ENCODE measurements at places on chromosomes 3 and 15.

GRCh38 chr15:23628612-23629233, 18.9 kb downstream of the MAGEL2 start:
- no peak overlapping the region for H3K4me3 ChIP-seq
- no peaks in the 10 kb centered on the region for H3K4me1 ChIP-seq
- H3K27ac ChIP-seq, result no peak overlapping the region
- H3K27me3 ChIP-seq, result no peaks in the 10 kb centered on the region

GRCh38 chr15:63833021-63833696, 589 bp downstream of the HERC1 start:
- H3K4me3 ChIP-seq, result peak overlapping the region; percentile 93
- peak; percentile 50 for DNase-seq
- peaks cover 29% of the 10 kb centered on the region for H3K4me1 ChIP-seq

DNA sequence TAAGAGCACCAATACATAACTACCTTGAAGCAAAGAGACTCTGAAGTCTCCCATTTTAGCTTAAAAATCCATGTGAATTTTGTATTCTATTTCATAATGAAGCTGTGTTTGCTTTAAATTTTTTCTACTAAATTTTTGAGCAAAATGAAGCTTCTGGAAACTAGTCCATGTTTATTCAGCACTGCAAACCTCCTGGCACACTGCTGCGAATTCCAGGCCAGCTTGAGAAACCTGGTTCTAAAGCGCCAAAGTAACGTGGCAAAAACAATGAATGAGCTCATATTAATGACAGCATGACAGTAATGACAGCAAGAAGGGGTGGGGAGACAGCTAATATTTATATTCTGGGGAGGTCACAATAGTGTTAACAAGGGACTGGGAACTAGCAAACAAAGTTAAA, 25.7 kb downstream of the CEP152 start:
- H3K4me1 ChIP-seq, result no peaks in the 10 kb centered on the region
- peaks cover 27% of the 10 kb centered on the region for H3K36me3 ChIP-seq
- peak; percentile 37 for DNase-seq
- H3K4me3 ChIP-seq, result no peak overlapping the region

- no peaks in the 10 kb centered on the region for H3K36me3 ChIP-seq
- peak; percentile 12 for DNase-seq
- peaks cover 58% of the 10 kb centered on the region for H3K4me1 ChIP-seq
Measured at GRCh38 chr3:114874522-114874971, 272.5 kb downstream of the ZBTB20 start.

- H3K4me3 ChIP-seq, result peak overlapping the region; percentile 68
- H3K27ac ChIP-seq, result peak overlapping the region; percentile 82
- H3K4me1 ChIP-seq, result peaks cover 37% of the 10 kb centered on the region
- no peaks in the 10 kb centered on the region for H3K27me3 ChIP-seq
- DNase-seq, result peak; percentile 76
Measured at GRCh38 chr15:55909036-55909811, 84.2 kb downstream of the NEDD4 start.

- no peak overlapping the region for H3K27ac ChIP-seq
- no peak overlapping the region for H3K4me3 ChIP-seq
- no peaks in the 10 kb centered on the region for H3K4me1 ChIP-seq
- DNase-seq, result no peak
- H3K27me3 ChIP-seq, result no peaks in the 10 kb centered on the region
Measured at GRCh38 chr3:17808994-17809393, 66.6 kb upstream of the TBC1D5 start.

GRCh38 chr3:159882790-159883779, 105.5 kb upstream of the IL12A start:
- peak overlapping the region; percentile 42 for H3K4me3 ChIP-seq
- H3K4me1 ChIP-seq, result peaks cover 70% of the 10 kb centered on the region
- peaks cover 3% of the 10 kb centered on the region for H3K36me3 ChIP-seq
- DNase-seq, result no peak

DNA sequence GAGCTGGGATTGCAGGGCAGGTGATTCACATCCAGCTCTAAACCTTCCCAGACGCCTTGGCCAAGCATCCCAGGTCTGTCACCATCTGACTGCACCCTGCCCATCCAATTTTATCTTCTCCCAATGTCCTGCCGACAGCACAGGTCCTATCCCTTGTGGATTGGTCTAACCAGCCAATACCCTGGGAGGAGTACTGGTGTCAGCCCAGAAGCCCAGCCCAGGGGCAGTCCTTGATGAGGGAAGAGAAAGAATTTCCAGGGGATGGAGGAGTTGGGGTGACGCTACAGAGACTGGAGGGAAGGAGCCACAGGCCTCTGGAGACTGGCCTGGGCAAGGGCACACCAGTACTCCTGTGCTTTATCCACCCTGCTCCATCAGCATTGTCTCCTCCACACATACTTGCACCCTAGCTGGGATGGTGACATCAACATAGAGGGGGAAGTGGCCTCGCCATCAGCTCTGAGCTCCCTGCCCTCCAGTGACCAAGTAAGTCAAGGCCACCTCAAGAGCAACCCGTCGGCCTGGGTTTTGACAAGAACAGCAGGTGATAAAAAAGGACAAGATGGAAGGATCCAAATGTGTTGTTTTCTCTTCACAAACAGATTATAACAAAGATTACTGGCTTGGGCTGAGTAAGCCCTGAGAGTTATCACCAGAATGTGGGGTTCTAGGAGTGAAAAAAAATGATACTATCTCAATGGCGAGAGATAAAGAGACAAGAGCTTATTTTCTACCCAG, 114.6 kb downstream of the AQP9 start:
- H3K27ac ChIP-seq, result no peak overlapping the region
- H3K27me3 ChIP-seq, result no peaks in the 10 kb centered on the region
- H3K4me3 ChIP-seq, result no peak overlapping the region
- no peaks in the 10 kb centered on the region for H3K36me3 ChIP-seq
- DNase-seq, result no peak
- peaks cover 8% of the 10 kb centered on the region for H3K4me1 ChIP-seq

Data from psoas muscle (tissue), 8 donors.